Epithelial cell of esophagus (primary cell): ENCODE measurements at places on chromosomes 3 and 15.

DNA sequence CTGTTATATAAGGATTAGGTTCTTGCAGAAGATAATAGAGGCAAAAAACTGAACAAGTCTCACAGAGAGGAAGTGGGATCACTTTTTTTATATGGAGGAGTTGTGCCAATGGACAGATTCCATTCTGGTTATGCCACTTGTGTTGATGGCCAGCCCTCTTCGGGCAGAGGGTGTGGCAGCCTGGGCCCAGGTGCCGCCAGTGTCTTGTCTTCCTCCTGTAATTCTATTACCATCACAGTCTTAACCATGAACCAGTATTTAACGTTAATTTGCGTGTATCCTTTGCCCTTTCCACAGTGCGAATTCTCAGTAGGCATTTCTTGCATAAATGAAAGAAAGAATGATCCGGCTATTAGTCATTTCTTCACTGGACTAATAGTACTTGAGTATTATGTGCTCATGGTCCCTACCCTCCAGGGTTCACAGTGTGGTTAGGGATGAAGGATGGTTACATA, 7.0 kb upstream of the USP4 start:
- DNase-seq, result peak; percentile 75

GRCh38 chr3:162200836-162201235, 704.2 kb downstream of the OTOL1 start:
- DNase-seq, result no peak

GRCh38 chr15:83200589-83200988, 7.0 kb downstream of the HDGFL3 start:
- no peak for DNase-seq

GRCh38 chr3:38317192-38317759, 29.3 kb upstream of the XYLB start:
- no peak for DNase-seq

- DNase-seq, result peak; percentile 24
These were observed 500 bp downstream of the PARP6 start for GRCh38 chr15:72271895-72272212.

DNA sequence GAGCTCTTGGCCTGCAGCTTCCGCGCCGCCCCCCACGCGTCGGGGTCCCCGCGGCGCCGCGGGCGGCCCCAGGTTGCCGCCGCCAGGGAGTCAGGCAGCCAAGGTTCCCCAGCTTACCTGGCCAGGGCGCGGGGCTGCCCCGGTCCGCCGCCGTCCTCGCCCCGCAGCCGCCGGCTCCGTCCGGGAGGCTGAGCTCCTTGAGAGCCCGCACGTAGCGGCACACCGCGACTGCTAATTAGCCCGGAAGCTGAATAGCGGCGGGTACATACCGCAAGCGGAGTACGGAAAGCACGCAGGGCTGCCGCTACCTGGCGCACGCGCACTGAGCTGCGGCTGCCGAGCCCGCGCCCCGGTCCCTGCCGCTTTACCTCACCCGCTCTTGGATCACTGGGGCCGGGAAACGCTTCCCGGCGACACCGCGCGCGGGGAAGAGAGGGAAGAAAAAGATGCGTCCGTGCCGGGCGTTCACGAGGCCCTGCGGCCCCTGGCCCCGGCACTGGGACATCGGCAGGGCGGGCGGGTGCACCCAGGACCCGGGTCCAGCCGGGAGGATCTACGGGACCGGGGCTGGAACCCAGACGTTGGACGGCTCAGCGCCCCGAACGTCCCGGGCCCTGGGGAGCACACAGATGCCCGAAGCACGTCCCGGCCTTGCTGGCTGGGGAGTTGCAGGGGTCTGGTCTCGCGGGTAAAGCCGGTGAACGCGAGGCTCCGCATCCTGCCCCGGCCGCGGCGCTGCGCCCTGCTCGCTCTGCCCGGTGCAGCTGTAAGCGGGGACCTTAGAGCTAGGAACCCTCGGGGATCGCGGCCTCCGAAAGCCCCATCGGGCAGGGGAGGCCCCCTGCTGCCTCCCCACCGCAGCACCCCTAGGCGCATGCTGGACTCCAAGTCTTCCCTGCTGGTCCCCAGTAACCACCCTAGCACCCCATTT, at the start of gene GOLGA8B:
Gene GOLGA8B (minus strand): TSS at position 253 of the 931 bp plus-strand sequence. CDS start 47,739 bp downstream, outside the sequence.
- DNase-seq, result peak; percentile 88

- no peak for DNase-seq
These were observed 540.8 kb downstream of the FGF12 start for GRCh38 chr3:192186498-192186897.

- no peak for DNase-seq
These were observed 4.6 kb downstream of the CCPG1 start for GRCh38 chr15:55403531-55403930.

DNA sequence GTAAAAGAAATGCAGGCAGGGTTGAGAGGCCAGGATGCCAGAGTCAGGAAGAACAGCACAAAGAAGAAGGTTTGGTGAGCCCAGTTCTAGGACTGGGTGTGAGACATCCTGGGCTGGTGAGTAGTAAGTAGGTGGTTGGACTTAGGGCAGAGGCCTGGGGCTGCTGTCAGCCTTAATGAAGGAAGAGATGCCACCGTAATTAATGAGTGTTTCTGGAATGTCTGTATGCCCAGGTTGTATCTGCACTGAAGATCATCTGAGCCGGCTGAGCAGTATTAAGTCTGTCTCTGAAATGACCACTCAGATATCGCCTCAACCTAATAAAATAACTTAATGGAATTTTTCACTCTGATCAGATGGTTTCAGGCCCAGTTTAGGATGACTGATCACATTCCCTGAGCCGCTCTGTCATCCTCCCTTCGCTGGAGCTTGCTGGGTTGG, 532.9 kb upstream of the IL12A start:
- DNase-seq, result no peak

DNA sequence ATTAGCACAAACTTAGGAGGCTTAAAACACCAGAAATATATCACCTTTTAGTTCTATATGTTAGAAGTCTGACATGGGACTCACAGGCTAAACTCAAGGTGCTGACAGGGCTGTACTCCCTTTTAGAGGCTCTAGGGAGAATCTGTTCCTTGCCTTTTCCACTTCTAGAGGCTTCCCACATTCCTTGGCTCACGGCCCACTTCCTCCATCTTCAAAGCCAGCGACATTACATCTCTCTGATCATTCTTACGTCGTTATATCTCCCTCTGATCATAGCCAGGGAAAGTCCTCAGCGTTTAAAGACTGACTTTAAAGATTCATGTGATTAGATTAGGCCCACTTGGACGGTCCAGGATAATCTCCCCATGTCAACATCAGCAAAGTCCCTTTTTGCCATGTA, 166.3 kb downstream of the GREM1 start:
- DNase-seq, result no peak

GRCh38 chr15:96330064-96330449, 443 bp upstream of the NR2F2 start:
- DNase-seq, result peak; percentile 84

DNA sequence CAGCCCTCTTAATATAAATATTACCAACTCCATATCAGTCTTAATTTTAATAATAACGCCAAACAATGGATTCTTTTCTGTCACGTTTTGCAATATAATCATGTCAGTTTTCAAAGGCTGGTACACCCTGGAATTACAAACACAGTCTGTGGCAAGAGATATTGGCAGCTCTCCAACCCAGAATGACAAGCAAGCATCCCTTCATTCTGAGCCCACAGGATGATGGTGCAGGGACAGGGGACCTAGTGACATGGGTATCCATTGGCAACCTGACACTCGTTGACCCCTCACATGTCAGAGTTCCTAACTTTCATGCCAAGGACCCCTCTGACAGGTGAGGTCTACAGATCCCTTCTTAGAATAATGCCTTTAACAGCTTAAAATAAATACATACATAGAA, 154.5 kb upstream of the TSC22D2 start:
- DNase-seq, result peak; percentile 65

DNA sequence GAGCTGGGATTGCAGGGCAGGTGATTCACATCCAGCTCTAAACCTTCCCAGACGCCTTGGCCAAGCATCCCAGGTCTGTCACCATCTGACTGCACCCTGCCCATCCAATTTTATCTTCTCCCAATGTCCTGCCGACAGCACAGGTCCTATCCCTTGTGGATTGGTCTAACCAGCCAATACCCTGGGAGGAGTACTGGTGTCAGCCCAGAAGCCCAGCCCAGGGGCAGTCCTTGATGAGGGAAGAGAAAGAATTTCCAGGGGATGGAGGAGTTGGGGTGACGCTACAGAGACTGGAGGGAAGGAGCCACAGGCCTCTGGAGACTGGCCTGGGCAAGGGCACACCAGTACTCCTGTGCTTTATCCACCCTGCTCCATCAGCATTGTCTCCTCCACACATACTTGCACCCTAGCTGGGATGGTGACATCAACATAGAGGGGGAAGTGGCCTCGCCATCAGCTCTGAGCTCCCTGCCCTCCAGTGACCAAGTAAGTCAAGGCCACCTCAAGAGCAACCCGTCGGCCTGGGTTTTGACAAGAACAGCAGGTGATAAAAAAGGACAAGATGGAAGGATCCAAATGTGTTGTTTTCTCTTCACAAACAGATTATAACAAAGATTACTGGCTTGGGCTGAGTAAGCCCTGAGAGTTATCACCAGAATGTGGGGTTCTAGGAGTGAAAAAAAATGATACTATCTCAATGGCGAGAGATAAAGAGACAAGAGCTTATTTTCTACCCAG, 114.6 kb downstream of the AQP9 start:
- DNase-seq, result no peak

GRCh38 chr3:187610981-187611511, 59.1 kb downstream of the SST start:
- DNase-seq, result no peak

DNA sequence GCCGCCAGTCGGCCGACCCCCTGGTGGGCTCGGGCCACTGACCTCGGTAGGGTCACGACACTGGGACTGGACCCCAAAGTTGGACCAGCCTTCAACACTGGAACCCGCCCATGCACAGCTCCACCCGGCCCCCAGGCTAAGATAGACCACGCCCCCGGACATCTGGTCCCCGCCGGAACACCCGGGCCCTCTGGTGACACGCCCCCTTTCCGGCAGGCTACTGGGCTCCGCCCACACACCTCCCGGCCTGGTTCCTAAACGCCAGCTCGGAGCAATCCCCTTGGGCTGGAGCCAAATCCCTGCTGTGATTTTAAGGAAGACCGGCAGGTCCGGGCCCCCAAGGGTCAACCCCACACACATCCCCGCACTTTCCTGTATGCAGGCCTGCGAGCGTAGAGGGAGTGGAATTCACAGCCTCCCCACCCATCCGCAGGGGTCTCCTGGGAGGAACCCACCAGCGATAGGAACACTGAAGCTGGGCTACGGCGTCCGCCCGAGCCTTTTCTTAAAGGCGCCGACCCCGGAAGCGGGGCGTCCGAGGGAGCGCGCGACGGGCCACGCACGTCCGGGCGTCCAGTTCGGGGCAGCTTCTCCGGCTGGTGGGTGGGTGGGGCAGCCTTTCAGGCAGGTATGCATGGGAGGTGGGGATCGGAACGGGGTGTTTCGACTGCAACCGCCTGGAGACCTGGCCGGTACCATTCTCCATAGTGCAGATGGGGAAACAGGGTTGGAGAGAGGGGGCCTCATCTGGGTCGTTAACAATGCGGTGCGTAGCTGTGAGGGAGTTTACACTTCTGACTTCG, at the start of gene HEMK1:
Gene HEMK1 (plus strand): TSS at position 576 of the 803 bp plus-strand sequence. CDS start 1,583 bp downstream, outside the sequence.
- DNase-seq, result peak; percentile 92

DNA sequence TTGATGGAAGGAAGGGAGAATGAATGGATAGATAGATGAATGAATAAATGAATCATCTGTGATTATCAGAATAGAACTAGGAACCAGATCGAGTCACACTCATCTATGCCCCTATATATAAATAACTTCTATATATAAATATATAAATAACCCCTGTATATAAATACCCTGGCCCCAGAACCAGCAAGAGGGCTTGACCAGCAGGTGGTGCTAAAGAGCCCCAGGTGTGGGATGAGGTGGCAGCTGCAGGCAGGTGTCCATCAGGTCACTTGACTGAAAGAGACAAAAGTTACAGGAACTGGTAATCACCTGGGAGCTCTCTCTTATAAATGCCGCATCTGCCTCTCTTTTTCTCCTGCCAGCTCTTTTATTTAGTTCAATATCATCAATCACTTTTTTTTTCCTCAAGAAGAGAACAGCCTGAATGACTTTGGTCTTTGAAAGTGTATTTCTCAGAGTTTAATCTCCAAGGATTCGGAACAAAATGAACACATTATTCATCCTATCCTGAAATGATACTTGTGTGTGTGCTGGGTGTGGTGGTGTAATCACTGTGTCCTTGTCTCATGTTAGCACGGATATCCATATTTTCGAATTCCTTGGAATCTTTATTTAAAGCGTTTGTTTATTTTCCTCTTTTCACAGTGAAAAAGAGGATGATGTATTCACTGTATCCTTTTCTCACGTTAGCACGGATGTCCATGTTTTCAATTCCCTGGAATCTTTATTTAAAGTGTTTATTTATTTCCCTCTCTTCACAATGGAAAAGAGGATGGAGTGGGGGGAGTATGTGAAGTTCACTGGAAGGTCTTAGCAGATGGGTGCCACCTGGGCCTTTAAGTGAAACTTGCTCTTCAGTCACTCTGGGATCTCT, 35.4 kb upstream of the ATG7 start:
- peak; percentile 83 for DNase-seq

DNA sequence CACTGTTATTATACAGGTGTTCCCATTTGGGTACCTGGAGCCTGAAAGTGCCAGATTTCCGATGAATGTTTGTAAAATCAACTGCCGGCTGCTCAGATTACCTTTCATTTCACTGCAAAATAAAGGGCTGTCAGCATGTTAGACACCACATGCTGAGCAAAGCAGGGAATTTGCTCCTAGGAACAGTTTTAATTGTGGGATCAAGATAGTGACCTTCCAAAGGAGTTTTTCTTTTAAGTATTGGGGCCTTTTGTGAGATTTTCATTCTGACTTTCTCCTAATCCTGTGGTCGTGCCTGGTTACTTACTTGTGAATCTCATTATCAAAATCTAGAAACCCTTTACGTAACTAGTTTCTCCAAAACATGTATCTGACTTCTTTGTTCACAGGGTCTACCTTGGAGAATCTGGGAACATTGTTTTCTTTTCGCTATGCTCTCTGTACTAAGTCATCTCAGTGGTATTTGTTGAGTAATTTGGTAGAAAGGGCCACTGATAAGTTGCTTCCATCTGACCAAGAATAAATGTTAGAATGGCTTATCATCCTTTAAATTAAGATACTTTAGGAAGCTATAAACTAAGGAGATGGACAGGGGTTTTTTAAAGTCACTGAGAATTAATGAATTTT, 40.8 kb upstream of the LRTM1 start:
- no peak for DNase-seq

DNA sequence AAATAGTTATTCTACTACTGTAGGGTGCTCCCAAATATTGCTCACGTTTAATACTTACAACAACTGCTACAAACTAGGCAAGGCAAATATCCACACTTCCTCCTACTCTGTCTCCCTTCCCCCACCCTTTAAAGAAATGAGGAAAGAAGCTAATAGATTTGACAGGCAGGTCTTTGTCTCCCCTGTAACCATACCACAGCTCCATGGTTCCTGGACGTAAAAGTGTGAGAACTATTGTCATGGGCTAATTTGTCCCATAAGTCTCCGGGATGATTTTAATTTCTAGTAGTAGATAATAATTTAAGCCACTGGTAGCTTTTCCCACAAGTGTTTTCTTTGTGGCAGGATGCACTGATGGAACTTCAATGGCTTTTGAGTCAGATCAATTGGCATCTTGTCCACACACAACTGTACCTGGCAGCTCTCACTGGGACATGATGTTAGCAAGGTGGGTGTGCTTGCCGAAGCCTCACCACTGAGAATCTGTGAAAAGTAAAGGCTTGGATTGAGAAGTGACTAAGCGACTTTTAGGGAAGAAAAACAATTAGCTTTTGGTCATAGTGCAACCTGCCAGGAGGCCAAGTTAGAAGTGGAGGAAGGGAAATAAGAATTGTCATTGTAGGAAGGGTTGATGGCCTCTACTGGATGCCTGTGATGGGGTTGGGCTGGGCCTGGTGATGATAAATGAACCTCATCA, 1.4 kb upstream of the CPOX start:
- no peak for DNase-seq
